Omental fat pad (tissue), 4 donors: ENCODE measurements at places on chromosomes 1 and 21. TPM values are rescaled to one million over a fixed set of nuclear protein-coding genes. Genes with fewer than 3 reads are reported as not detected.

TMCC2 gene
- 2.8 TPM for total RNA-seq

TNFRSF18 gene
- 2.8 TPM for total RNA-seq

RNF223 gene
- total RNA-seq: not detected

KCNA3 gene
- total RNA-seq: 1.2 TPM

FAM43B gene
- total RNA-seq: 2.2 TPM

KPRP gene
- total RNA-seq: not detected

TNFRSF9 gene
- 1.1 TPM for total RNA-seq

SLAMF9 gene
- 1.0 TPM for total RNA-seq

PLA2G2A gene
- total RNA-seq: 283 TPM

FAM3B gene
- 0.72 TPM for total RNA-seq

CD1D gene
- 2.9 TPM for total RNA-seq

CLDN17 gene
- total RNA-seq: not detected

SPATA17 gene
- 0.37 TPM for total RNA-seq

AMY1A gene
- not detected for total RNA-seq
